AG10803 (cell line): ENCODE measurements at places on chromosomes 11 and 22.

GRCh38 chr22:23225724-23226496, 45.6 kb downstream of the BCR start:
- DNase-seq: peak; percentile 61

DNA sequence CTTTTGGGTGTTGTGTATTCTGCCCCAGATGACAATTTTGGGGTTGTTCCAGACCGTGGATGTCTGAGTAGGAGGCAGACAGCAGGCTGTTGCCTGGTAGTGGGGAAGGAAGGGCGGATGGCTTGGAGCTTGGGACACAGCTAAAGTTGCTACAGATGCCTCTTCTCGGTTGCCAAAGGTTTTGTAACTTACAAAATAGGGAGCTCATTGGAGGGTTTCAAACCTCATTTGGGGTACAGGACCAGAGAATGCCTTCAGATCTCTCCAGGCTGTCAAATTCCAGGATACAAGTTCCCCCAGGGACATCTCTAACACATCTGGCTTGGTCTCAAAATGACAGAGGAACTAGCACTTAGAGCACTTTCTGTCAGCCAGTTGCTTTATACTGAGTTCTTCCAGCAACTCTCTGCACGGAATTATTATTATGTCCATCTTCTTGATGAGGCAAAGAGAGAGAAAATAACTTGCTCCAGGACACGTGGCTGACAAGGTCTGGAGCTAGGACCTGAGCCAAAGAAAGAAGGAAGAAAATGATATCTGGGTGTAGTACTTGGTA, 56.0 kb downstream of the SLC1A2 start:
- peak; percentile 91 for DNase-seq

DNA sequence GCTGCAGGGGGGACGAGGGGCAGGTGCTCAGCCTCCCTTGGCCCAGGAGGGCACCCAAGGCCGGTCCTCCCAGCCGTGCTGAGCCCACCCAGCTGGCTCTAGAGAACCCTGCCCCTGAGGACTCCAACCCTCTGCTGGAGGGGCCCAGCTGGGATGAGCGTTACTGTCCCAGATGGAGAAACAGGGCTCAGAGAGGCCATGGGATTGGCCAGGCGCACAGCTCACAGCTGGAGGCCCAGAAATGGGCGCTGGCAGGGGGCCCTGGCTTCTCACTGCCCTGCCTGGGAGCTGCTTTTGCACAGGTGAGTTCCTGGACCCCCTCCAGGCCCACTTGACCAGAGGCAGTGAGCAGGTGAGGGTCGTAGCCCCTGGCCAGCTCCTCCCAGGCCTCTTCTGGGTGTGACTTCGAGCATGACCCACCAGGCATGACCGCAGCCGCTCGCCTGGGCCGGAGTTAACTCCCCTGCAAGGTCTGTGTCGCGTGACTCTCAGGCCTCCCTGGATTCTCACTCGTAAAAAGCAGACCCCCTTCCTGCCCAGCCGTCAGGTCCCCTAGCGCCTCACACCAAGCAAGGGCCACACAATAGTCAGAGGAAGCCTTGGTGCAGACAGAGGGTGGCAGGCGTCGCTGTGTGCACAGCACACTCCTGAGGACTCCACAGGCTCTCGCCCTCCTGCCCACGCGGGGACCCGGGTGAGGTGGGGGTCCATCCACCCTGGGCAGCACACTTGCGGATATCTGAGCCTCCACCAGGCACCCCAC, 19.7 kb upstream of the IL17REL start:
- DNase-seq: no peak

DNA sequence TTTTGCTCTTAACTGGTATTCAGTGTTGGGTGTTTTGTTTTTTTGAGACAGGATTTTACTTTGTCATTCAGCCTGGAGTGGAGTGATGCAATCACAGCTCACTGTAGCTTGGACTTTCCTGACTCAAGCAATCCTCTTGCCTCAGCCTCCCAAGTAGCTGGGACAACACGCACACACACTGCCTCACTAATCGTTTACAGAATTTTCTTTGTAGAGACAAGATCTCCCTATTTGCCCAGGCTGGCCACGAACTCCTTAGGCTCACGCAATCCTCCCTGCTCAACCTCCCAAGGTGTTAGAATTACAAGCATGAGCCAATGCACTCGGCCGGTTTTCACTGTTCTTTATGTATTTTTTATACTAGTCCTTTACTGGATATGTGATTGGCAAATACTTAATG, 51.0 kb upstream of the IGLL5 start:
- peak; percentile 3 for DNase-seq

GRCh38 chr22:33823552-33823951, 96.7 kb downstream of the LARGE1 start:
- no peak for DNase-seq

- no peak for DNase-seq
These were observed 81.6 kb upstream of the CCDC90B start for GRCh38 chr11:83367745-83368144.

DNA sequence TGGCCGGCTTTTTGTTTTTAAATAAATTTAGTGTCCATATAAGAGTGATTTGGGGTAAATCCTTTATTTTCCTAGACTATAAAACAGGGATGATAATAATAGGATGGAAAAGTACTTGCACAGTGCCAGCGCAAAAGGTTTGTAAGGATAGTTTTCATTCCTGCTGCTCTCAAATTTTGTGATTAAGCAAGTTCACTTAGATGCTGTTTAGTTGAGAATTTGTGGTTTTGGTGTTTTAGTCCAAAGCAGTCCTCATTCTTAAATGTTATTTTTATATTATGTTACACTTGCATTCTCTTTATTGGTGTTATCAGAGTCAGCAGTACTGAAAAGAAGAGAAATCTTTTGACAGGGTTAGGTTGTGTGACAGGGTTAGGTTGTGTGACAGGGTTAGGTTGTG, 47.9 kb downstream of the PPP6R3 start:
- peak; percentile 53 for DNase-seq

DNA sequence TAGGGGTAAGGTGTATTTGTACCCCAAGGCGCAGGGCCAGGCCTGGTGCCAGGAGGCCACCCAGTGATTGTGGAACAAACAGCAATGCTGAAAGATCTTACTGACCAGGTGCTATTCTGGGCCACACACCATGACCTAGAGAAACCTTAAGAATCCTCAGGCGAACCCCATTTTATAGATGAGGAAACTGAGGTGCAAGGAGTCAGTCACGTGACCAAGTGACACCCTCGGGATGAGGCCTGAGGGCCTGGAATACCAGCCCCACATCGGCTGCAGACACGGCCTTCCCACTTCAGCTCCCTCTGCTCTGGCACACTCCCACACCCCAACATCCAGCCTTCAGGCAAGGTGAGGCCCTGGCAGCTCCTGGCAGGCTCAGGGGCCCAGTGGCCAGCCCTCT, 13.1 kb downstream of the CABP7 start:
- DNase-seq: no peak
